ENCODE measurements at places on chromosomes 16 and 17. TPM values are rescaled to one million over a fixed set of nuclear protein-coding genes. Genes with fewer than 3 reads are reported as not detected.
A peak's percentile ranks its signal among the peaks of the same experiment; 100 is the strongest.

Gene C17orf113
- 1.8 TPM for polyA plus RNA-seq

Gene GPRC5C
- 46.6 TPM for polyA plus RNA-seq

Gene C17orf100
- 3.6 TPM for polyA plus RNA-seq

Gene SPNS3
- 0.86 TPM for polyA plus RNA-seq

Gene HOXB7
- polyA plus RNA-seq = 3.0 TPM

Gene KAT8
- 57.4 TPM for polyA plus RNA-seq

Gene CES1
- polyA plus RNA-seq = 0.32 TPM

Gene CDH16
- not detected for polyA plus RNA-seq

Gene GOT2
- polyA plus RNA-seq = 54.0 TPM

Gene TEKT3
- polyA plus RNA-seq = 1.8 TPM

Gene SLC38A8
- not detected for polyA plus RNA-seq

DNA sequence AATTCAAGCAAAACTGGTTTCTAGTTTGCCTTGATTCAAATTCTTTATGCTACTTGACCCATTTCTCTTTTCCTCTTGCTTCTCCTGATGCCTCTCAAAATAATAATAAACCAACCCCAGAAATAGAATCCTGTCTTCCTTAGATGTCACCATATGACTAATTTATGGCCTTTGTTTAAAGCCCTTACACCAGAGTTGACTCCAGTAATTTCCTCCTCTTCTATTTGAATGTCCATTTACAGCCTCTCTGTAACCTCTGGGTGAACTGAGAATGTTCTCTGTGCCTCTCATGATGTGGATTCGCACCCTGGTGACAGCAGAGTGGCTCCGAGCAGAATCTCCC lies 31.5 kb downstream of the ZFHX3 start:
- no peak for DNase-seq

DNA sequence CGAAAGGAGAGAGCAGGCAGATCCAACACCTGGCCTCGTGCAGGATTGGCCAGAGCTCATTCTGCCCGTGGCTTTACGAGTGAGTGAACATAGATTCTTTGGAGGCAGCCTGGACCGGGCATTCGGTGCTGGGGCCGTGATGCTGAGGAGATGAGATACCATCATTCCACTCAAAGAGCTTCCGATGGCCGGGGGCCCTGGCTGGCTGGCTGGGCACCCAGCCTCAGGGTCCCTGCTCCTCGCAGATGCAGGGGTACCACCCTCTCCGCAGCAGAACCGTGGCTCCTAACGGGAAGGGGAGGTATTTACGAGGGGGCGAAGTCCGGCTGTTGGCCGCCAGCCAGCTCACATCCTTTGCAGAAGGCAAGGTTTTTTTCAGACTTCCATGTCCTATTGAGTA lies 66.1 kb upstream of the FOXF1 start:
- no peak for DNase-seq

DNA sequence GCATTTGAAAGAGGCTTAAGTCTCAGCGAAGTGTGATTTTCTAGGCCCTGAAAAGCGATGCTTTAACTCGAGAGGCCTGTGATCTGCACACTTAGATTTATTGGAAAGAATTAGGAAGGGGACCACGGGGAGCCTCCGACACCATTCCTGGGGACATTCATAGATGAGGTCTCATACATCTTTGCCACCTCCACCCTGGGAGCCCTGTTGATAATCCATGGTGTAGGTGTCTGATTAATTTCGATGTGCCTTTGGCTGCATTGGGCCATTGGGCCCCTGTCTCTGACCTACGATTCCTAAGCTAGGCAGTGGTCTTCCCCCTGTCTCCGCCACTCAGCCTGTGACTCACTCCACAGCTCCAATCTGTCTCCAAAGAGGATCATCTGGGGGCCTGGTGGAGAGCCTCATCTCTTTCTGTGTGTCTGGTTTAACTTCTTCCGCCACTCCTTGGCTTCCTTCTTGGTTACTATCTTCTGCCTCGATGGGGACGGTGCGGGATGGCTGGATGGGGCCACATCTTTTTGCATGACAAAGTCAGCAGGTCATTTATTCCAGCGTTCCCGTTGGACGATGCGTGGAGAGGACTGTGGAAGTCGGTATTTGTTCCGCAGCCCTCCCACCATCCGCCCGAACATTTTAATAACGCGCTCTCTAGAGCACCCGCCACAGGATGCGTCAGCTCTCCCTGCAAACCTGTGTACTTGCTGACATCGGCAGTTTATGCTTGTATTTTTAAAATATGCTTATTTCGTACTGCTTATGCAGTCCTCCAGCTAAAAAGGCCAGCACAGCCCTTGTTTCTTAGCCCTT lies 109.3 kb downstream of the IRX3 start:
- DNase-seq = no peak

- DNase-seq = no peak
Observed at GRCh38 chr17:32958418-32958817, 30.5 kb downstream of the TMEM98 start.

- DNase-seq = no peak
Observed at GRCh38 chr17:50352072-50352692, 6.3 kb downstream of the XYLT2 start.

- peak; percentile 69 for DNase-seq
Observed at GRCh38 chr16:57167953-57168352, 17.9 kb downstream of the PSME3IP1 start.

- DNase-seq = no peak
Observed at GRCh38 chr16:26175944-26176343, 484.2 kb downstream of the HS3ST4 start.

DNA sequence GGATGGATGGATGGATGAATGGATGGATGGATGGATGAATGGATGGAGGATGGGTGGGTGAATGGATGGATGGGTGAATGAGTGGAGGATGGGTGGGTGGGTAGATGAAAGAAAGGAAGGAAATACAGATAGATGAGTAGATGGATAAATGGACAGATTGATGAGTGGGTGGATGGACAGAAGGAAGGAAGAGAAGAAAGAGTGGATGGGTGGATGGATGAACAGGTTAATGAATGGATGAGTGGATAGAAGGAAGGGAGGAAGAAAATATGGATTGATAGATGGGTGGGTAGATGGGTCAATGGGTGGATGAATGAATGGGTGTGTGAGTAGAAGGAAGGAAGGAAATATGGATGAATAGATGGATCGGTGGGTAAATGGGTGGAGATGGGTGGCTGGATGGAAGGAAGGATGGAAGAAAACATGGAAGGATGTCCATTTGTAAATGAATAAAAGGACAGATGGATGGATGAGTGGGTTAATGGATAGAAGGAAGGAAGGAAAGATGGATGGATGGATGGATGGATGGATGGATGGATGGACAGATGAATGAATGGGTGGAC lies 97.3 kb upstream of the TNRC6C start:
- no peak for DNase-seq

GRCh38 chr16:87851141-87851587 lies 18.1 kb downstream of the SLC7A5 start:
- DNase-seq = no peak

GRCh38 chr16:84647828-84648594 lies at the start of gene KLHL36:
Gene KLHL36 (plus strand): TSS chr16:84648511. CDS start chr16:84650868, 2,357 bp downstream.
- peak; percentile 53 for DNase-seq

DNA sequence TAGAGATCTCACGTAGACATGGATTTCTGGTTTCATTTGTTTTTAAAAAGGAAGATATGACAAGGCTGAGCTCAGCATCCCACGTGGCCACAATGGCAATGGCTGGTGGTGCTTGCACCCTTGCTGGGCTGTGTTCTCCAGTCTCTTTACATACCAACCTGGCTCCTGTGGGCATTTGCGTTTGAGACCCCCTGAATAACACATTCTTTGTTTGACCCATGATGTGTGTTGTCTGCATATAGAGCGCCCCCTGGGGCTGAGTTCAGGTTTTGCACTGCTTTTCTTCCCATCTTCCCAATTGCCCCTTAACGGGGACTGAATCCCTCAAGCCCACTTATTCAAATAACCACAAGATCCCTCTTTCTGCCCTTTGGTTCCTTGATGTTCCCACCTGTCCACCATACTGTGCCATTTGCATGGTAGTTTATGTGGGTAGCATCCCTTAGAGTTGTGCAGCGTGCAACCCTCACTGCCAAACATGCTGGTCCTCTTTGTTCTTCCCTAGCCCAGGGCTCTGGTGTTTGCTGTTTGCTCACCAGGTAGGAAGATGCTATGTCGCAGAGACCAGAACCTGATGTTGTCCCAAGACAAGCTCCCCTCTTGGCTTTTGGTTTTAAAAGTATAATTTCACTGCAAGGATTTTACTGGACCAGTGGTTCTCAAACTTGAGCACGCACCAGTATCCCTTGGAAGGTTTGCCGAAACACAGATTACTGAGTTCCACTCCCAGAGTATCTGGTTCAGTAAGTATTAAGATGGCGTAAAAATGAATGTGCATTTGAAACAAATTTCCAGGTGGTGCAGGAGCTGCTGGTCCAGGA lies 38.5 kb upstream of the NKD1 start:
- DNase-seq = no peak

DNA sequence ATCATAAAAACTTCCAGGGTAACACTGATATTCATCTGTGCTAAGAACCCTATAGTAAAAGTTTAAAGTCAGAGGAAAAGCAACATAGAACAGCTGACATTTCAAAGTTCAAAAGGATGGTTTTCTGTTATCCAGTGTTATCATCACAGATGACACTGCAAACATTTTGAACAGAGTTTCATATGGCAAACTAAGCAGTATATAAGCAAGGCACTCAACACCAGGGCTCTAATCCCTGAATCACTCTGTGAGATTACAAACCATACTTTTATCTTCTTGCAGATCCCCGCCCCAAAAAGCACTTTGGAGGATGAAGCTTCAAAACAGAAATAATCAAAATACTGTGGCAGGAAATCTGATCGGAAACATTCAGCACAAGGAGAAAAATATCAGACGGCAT lies 508.2 kb upstream of the KIF2B start:
- DNase-seq = no peak

DNA sequence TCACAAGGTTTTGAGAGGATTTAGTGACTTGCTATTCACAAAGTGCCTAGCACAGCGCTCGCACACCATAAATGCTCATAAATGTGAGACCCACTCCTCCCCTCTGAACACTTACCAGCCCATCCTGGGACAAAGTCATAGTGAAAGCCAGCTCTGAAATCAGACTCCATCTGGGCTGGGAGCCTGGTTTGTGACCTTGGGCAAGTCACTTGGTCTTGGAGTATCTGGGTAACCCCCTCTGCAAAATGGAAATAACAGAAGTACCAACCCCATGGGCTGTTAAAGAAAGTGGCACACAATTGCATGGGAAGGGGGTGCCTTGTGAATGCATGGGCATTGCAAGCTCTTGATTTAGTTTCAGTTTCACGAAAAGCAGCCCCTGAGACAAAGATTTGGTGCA lies 104.7 kb upstream of the CDH5 start:
- DNase-seq = no peak

DNA sequence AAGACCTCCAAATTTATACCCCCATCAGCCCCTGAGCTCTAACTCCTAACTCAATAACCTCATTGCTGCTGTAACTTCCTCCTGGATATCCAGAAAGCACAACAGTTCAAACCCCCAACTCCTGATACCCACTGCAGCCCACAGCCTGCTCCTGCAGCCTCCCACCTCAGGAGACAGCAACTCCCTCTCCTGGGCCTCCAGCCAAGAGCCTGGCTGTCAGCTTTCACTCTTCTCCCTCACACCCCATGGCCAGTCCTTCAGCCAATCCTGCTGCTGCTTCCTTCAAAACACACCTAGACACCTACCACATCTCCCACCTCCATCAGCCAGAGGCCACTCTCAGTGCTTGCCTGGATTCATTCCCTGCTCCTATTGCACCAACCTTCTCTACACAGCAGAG lies 5.4 kb downstream of the GINS2 start:
- no peak for DNase-seq

GRCh38 chr17:45395569-45396415 lies 36.9 kb downstream of the ARHGAP27 start:
- DNase-seq = no peak

- DNase-seq = no peak
Observed at GRCh38 chr16:59545721-59546120, 811.6 kb upstream of the GOT2 start.

GRCh38 chr16:82241469-82242052 lies 71.5 kb upstream of the MPHOSPH6 start:
- no peak for DNase-seq

DNA sequence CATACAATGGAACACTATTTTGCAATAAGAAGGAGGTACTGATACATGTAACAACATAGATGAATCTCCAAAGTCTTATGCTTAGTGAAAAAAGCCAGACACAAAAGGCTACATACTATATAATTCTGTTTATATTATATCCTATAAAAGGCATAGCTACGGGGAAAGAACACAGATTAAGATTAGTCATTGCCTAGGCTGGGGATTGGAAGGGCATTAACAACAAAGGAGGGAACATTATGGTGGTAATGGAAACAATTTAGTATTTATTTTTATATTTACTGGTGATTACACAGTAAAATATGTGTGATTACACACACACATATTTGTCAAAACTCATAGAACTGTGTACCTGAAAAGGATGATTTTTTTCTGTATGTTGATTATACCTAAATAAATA lies 278.1 kb downstream of the ZFHX3 start:
- DNase-seq = no peak

- peak; percentile 26 for DNase-seq
Observed at GRCh38 chr16:78277321-78278055, 178.0 kb downstream of the WWOX start.

DNA sequence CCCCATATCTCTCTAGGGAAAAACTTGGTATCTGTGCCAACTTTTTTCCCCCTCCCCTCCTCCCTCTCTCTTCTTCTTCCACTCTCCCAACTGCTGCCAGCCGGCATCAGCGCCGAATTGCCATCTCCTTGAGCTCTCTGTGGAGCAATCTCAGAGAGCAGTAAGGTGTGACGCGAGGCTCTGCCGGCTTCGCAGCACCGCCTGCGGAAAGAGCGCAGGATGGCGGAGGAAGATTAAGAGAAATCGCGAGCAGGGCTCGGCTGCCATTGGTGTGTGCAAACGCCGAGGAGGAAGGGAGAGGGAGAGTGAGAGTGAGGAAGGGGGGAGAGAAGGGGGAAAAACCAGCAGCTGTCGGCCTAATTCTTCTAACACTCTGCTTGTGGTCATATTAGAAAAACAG lies 44.2 kb downstream of the NEUROD2 start:
- no peak for DNase-seq

DNA sequence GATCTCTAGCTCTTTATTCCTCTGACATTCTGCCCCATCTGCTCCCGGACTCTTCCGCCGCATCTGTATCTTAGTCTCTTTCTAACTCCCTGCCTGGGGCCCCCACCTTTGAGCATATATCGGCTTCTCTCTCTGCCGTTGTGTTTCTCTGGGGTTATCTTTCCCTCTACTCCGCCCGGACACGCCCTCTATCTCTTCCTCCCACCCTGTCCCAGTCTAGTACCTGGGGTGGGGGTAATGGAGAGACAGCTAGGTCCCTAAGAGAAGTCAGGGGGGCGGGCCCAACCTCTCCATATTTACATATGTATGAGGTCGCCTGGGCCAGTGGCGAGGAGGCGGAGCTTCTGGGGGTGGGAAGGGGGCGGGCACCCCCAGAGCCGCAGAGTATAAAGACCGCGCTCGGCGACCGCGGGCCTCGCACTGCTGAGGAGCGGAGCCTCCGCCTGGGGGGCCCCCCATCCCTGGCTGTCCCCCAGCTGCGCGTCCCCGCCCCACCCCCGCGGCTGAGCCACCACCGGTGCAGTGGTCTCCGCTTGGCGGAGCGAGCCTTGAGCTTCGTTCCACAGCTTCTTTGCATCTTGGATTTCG lies at the start of gene ATP1B2:
Gene ATP1B2, plus strand, starts transcription at position 418 of the 588 bp plus-strand sequence. CDS start 593 bp downstream, outside the sequence.
- peak; percentile 79 for DNase-seq
